Mucosa of descending colon (tissue), 3 donors: ENCODE measurements at places on chromosomes 3 and 15.

- no peak for DNase-seq
Measured at GRCh38 chr15:100373120-100373896, 31.5 kb upstream of the ADAMTS17 start.

- no peak for DNase-seq
Measured at GRCh38 chr15:99568625-99569352, 3.0 kb downstream of the MEF2A start.

- no peak for DNase-seq
Measured at GRCh38 chr3:193095366-193095765, 145.7 kb upstream of the PLAAT1 start.

- no peak for DNase-seq
Measured at GRCh38 chr15:47820057-47820746, 102.9 kb downstream of the SEMA6D start.

- DNase-seq: no peak
Measured at GRCh38 chr3:17629400-17629799, 113.0 kb downstream of the TBC1D5 start.
